Esophagus mucosa (tissue), 1 donor: ENCODE measurements at places on chromosomes 1 and 21. TPM values are rescaled to one million over a fixed set of nuclear protein-coding genes. Genes with fewer than 3 reads are reported as not detected.

Gene NCF2
- total RNA-seq = 8.3 TPM

Gene FCRLB
- 0.72 TPM for total RNA-seq

Gene OR2L2
- not detected for total RNA-seq

GRCh38 chr1:41783189-41783639 lies 135.5 kb downstream of the HIVEP3 start:
- peak; percentile 87 for ATAC-seq

GRCh38 chr1:160797861-160798273 lies 1.9 kb downstream of the LY9 start:
- no peak for ATAC-seq

- ATAC-seq = peak; percentile 60
Observed at GRCh38 chr21:31173881-31174555, 135.7 kb upstream of the KRTAP19-8 start.

- no peak for ATAC-seq
Observed at GRCh38 chr1:21258331-21259134, 31.7 kb downstream of the ECE1 start.

- no peak for ATAC-seq
Observed at GRCh38 chr1:85452948-85453347, 12.0 kb downstream of the DDAH1 start.

- ATAC-seq = no peak
Observed at GRCh38 chr1:109255678-109256077, 6.3 kb downstream of the CELSR2 start.

DNA sequence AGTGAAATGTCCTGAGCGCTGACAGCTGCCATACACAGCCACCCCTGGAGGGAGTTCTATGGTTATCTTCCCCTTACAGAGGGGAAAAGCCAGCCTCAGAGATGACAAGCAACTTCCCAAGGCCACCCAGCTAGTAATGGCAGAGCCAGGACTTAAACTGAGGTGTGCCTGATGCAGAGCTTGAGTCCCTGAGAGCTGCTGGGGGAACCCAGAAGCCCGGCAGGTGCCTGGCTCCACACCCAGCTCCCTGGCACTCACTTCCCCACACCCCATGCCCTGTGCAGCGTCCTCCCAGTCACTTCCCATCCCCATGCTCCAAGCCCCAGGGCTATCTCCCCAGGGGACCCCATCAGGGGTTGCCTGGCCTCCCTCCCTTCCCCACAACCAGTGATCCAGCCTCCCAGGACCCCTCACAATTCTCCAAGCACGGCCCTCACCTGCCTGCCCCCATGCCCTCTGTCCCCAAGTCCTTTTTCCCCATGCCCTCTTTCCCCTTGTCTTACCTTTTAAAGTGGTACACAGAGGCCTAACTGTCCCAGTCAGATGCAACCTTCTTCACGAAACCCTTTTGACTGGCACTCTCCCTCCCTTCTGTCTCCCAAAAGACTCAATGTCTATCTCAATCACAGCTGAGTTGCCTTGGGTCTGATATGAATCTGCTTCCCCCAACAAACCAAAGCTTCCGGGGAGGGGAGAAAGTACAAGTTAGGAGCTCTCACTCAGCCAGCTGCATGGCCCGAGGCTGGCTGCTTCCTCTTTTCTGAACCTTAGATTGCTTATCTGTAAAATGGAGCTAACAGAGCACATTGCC lies 39.8 kb upstream of the LRP8 start:
- ATAC-seq = peak; percentile 46

GRCh38 chr1:93001893-93002292 lies 40.6 kb upstream of the DIPK1A start:
- no peak for ATAC-seq
